Stimulated activated CD4-positive, alpha-beta T cell treated with anti-CD3 and anti-CD28 coated beads, Interleukin-4, amount 100 ng/mL, for 24 hours (primary cell): ENCODE measurements at places on chromosomes 2 and 18.

- DNase-seq = peak; percentile 14
Measured at GRCh38 chr18:70464343-70465114, 175.7 kb downstream of the SOCS6 start.

GRCh38 chr2:65232636-65233035, 5.0 kb downstream of the ACTR2 start:
- no peak for DNase-seq

DNA sequence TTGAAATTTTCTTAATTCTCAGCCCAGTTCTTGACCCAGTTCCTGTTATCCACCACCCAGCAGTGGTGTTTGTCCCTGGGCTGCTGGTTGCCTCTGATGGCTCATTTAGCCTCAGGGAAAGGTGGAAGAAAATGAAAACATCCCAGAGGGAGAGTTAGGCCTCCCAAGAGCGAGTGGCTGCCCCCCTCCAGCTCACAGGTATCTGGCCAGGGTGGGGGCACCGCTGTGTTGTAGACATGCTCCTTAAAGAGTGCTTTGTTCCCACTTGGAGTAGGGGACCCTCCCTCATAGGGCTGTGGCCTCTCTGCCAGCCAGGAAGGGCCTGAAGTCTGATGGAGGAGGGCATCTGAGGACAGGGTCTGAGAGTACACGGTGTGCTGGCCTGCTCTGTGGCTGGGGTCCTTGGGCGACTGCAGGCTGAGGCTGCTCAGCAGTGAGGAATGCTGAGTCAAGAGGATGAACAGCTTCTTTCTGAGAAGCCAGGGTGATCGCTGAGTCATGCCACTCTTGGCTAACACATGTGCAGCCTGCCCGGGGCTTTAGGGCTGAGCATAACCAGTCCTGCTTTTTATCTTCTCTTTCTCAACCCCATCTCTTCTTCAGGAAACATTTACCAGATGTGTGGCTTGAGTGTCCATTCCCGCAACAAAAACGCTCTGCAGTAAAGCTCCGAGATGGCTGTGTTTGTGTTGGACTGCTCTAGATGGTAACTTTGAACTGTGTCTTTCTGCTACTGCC, 72.3 kb downstream of the IL1R2 start:
- DNase-seq = peak; percentile 55

GRCh38 chr2:53848062-53848461, 11.7 kb downstream of the GPR75 start:
- DNase-seq = no peak

DNA sequence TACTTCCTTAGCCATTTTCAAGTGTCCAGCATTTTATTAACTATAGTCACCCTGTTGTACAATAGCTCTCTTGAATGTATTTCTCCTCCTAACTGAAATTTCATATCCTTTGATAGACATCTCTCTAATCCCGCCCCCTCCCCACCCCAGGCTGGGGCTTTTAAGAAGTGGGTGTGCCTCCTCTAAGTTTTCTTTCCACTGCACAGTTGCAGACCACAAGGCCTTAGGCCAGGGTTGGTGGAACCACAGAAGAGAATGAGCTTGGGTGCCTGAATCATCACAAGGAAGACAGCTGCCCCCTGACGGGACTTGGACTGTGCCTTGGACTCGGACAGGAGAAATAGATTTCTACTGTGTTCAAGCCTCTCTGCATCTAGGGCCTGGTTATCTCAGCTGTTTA, 193.4 kb downstream of the HAUS1 start:
- DNase-seq = no peak

DNA sequence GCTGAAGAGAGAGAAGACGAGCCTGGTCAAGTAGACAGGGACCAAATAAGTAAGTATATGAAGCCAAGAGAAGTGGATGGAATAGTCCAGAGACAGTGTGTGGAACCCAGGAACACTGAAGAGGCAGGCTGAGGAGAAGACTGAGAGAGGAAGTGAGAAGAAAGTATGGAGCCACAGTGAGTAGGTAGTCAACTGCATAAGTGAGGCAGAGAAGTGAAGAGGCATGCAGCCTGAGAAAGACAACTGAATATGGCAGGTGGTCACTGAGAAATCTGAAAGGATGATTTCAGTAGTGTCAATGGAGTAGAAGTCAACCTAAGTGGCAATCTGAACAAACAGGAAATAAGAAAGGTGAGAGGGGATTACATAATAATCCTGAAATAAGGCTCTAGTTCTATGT, 55.4 kb downstream of the CWC22 start:
- no peak for DNase-seq

DNA sequence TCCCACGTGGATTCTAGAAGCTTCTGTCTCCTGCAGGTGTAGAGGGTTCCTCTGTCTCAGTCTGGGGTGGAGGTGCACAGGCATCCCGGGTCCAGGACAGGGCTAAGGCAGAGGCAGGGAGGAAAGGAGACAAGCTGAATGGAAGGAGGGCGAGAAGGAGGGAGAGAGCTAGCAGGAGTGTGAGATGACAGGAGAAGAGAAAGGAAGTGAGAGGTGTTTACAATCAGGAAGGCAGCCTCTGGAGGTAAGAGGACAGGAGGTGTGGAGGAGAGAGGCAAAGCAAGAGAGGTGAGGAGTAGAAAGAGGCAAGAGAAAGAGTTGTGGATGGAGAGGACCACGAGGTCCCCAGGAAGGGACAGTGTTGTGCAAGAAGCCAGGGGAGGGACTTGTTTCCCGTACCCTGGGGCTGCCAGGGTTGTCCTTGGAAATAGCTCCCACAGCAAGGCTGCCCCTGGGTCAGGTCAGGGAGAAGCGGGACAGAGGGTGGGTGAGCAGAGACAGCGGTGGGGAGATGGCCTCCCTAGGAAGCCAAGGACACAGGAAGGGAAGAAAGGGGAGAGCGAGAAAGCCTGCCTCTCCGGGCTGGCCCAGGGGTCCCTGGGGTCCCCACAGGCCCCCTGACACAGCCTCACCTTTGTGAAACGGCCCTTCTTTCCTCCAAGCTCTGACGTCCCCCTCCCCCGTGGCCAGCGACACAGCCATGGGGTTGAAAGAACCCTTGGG, 136.9 kb downstream of the CYP26B1 start:
- no peak for DNase-seq

DNA sequence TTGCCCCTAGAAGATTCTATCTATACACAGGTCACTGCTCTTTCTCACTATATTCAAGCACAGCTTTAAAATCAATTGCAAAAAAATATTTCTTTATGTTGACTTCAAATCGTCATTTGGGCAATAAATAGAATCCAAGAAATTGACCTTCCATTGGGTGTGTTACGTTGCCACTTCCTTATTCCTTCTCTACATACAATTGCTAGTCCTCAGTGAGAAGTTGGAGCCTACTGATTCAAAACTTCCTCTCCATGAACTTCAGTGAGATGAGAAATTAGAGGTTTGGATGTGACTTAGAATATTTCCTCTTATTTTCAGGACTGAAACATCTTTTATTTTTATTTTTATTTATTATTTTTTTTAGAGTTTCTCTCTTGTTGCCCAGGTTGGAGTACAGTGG, 40.3 kb downstream of the PMAIP1 start:
- no peak for DNase-seq

DNA sequence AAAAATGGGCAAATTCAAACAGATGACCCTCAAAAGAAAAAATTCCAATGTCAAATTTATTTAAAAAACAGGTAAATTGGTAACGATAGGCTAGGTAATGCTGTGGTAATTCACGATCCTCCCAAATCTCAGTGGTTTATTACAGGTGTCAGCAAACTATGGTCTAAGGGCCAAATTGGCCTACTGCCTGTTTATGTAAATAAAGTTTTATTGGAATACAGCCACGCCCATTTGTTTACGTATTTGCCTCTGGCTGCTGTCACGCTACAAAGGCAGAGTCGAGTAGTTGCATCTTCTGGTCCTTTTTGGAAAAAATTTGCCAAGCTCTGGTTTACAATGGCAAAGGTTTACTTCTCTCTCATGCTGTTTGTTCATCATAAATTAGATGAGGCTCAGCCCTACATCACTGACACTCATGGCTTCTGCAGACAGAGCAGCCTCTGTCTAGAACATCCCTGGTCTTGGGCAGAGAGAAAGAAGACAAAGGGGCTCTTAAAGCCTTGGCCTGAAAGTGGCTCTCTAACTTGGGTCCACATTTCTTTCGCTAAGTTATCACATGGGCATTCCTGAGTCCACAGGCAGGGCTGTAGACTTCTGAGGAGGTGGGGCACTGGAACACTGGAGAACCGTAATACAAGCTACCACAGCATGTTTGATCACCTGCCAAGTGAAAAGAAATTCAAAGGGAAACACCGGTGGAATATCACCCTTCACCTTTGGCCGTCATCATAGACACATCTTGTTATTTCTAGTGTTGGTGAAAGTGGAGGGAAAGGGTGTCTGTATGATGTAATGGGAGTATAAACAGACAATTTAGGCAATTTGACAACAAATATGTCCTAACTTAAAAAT, 34.8 kb downstream of the SP110 start:
- no peak for DNase-seq
